ENCODE measurements at places on chromosomes 7 and 10. TPM values are rescaled to one million over a fixed set of nuclear protein-coding genes. Genes with fewer than 3 reads are reported as not detected.

The SCIN gene
- total RNA-seq, result not detected

The ELOVL3 gene
- total RNA-seq, result not detected

The SLIT1 gene
- total RNA-seq, result 0.04 TPM

The GPR85 gene
- total RNA-seq, result 0.80 TPM

The ANKRD26 gene
- 3.5 TPM for total RNA-seq

The UNCX gene
- not detected for total RNA-seq

The CPED1 gene
- 24.3 TPM for total RNA-seq

The CTNNA3 gene
- 3.3 TPM for total RNA-seq

The TWIST1 gene
- not detected for total RNA-seq

The LIPM gene
- total RNA-seq, result not detected

The PSMG3 gene
- 9.5 TPM for total RNA-seq

The AGK gene
- total RNA-seq, result 9.3 TPM

GRCh38 chr7:99191869-99192596 is 15.9 kb downstream of the KPNA7 start:
- H3K27me3 ChIP-seq, result no peaks in the 10 kb centered on the region
- peaks cover 11% of the 10 kb centered on the region for H3K4me1 ChIP-seq
- H3K36me3 ChIP-seq, result no peaks in the 10 kb centered on the region
- DNase-seq, result no peak

DNA sequence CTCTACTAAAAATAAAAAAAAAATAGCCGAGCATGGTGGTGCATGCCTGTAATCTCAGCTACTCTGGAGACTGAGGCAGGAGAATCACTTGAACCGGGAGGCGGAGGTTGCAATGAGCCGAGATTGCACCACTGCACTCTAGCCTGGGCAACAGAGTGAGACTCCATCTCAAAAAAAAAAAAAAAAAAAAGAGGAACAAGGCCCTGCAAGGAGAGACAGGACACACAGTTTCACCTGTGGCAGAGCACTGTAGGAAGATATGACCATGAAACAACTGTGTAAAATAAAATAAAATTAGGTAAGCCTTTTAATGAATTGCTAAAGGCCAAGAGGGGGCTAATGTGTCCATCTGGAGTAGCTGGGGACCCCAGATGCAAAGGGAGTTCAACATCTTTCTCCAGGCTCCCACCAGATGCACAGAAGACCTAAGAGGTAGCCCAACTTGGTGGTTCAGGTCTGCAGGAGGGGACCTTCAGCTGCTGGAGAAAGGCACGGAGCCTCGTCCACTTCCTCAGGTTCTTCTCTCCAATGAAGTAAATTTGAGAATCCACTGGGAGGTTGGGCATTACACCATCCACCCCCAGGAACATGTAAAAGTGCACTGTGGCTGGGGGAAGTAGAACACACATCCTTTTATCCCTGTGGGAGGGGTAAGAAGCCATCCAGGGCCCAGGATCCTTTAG is 12.7 kb downstream of the PPIF start:
- H3K36me3 ChIP-seq, result no peaks in the 10 kb centered on the region
- DNase-seq, result no peak
- H3K4me1 ChIP-seq, result no peaks in the 10 kb centered on the region
- H3K27ac ChIP-seq, result no peak overlapping the region
- no peak overlapping the region for H3K4me3 ChIP-seq

DNA sequence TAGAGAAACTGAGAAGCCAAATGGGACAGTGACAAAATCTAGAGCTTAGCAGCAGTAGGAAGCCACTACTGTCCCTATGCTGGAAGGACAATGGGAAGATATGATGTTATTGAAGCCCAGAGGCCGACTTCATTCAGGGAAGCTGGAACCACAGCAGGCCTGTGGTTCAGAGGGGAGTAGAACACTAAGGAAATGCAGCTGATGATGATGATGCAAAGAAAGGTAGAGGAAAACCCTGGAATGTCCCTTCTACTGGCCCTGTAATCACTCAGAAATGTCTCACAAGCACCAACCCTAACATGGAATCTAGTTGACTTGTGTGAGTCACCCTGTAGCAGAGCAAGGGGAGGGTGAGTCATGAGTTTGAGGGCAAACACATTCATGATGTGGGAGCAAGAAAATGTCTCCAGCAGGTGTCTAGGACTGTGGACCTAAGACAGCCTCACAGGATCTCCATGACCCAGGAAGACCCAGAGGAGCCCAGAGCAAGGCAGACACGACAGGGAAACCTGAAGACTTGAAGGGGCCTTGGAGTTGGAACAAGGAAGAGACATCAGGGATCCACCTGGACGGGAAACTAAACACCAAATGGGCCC is 37.0 kb upstream of the LRRC17 start:
- DNase-seq, result no peak
- no peak overlapping the region for H3K4me3 ChIP-seq
- H3K27me3 ChIP-seq, result no peaks in the 10 kb centered on the region
- H3K36me3 ChIP-seq, result no peaks in the 10 kb centered on the region
- no peak overlapping the region for H3K27ac ChIP-seq

DNA sequence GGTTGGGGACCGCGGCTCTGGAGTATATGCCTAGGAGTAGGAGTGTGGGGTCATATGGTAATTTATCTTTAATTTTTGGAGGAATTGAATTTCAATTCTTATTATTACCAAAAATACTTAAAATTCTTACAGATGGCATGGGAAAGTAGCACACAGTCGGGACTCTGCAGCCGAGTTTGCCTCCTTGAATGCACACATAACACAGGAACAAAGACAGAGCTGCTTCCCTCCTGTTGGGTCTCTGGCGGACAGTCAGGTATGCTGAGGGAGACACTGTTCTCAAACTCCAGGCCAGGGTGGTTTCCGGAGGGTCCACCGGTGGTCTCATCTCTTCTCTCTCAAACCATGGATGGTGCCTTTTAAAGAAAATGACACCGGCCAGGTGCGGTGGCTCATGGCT is 32.7 kb downstream of the GRIFIN start:
- no peaks in the 10 kb centered on the region for H3K4me1 ChIP-seq
- DNase-seq, result no peak
- no peaks in the 10 kb centered on the region for H3K36me3 ChIP-seq
- H3K27ac ChIP-seq, result no peak overlapping the region
- no peak overlapping the region for H3K4me3 ChIP-seq

GRCh38 chr7:140176811-140177702 is at the start of gene KDM7A:
KDM7A (minus strand) TSS chr7:140176983; CDS start chr7:140176937, 46 bp downstream.
- peak within 1 kb of the TSS; percentile 90 for H3K4me3 ChIP-seq
- H3K27ac ChIP-seq, result peak within 1 kb of the TSS; percentile 99
- H3K36me3 ChIP-seq, result no peaks in the 10 kb centered on the region
- DNase-seq, result peak; percentile 94

DNA sequence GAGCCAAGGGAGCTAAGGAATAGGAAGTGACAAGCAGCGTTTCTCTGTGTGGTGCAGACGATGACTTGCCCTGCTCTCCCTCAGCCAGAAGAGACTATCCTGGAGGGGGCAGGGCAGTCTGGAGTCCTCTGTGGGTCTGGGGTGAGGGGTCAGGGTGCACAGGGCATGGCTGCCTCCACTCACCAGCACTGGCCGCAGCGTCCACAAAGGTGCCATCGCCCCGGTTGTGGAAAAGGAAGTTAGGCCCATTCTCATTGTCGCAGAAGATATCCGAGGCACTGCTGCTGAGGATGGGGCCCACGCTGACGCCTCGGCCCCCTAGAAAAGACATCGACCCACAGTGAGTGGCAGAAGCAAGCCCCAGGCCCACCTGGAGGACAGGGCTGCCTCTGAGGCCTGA is 58.2 kb downstream of the GOLGA7B start:
- no peaks in the 10 kb centered on the region for H3K27me3 ChIP-seq
- no peak overlapping the region for H3K27ac ChIP-seq
- no peaks in the 10 kb centered on the region for H3K4me1 ChIP-seq
- no peak overlapping the region for H3K4me3 ChIP-seq
- DNase-seq, result no peak
- no peaks in the 10 kb centered on the region for H3K36me3 ChIP-seq

- no peak overlapping the region for H3K4me3 ChIP-seq
- H3K4me1 ChIP-seq, result peaks cover 14% of the 10 kb centered on the region
- no peak for DNase-seq
- no peaks in the 10 kb centered on the region for H3K27me3 ChIP-seq
- H3K36me3 ChIP-seq, result no peaks in the 10 kb centered on the region
These were observed 18.6 kb downstream of the OPALIN start for GRCh38 chr10:96339956-96340904.

- no peaks in the 10 kb centered on the region for H3K27me3 ChIP-seq
- H3K36me3 ChIP-seq, result peaks cover 24% of the 10 kb centered on the region
- peak overlapping the region; percentile 81 for H3K27ac ChIP-seq
- no peak overlapping the region for H3K4me3 ChIP-seq
- peak; percentile 39 for DNase-seq
These were observed 21.2 kb downstream of the CYP17A1 start for GRCh38 chr10:102815790-102816549.

- DNase-seq, result peak; percentile 71
- no peak overlapping the region for H3K27ac ChIP-seq
- no peaks in the 10 kb centered on the region for H3K4me1 ChIP-seq
These were observed 253.2 kb upstream of the INHBA start for GRCh38 chr7:41955893-41956675.

GRCh38 chr10:132509506-132510173 is 27.9 kb upstream of the INPP5A start:
- no peaks in the 10 kb centered on the region for H3K27me3 ChIP-seq
- H3K36me3 ChIP-seq, result no peaks in the 10 kb centered on the region
- H3K4me3 ChIP-seq, result no peak overlapping the region
- H3K27ac ChIP-seq, result no peak overlapping the region

- no peak overlapping the region for H3K4me3 ChIP-seq
- no peak for DNase-seq
- no peaks in the 10 kb centered on the region for H3K27me3 ChIP-seq
- no peaks in the 10 kb centered on the region for H3K4me1 ChIP-seq
- H3K27ac ChIP-seq, result no peak overlapping the region
These were observed 24.3 kb upstream of the DNA2 start for GRCh38 chr10:68496072-68496471.

- no peak overlapping the region for H3K4me3 ChIP-seq
- no peak overlapping the region for H3K27ac ChIP-seq
- DNase-seq, result no peak
- no peaks in the 10 kb centered on the region for H3K4me1 ChIP-seq
These were observed 73.0 kb downstream of the TFPI2 start for GRCh38 chr7:93817526-93817925.

DNA sequence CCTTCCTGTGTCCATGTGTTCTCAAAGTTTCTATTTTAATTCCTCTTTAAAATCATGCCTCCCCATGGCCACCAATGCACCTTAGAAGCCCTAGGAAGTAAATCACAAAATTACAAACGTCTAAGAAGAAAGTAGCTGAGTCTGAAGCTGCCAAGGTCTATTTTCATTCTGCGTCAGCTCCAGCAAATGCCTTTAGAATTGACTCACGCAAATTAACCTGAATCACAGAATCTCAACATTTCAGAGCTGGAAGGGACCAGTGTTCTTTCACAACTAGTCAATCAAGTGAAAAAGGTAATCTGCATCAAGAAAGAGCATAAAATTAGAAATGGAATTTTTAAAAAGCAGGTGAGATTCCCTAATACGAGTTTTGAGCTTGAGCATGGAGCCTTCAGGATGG is 1017.6 kb downstream of the SORCS3 start:
- no peaks in the 10 kb centered on the region for H3K27me3 ChIP-seq
- H3K4me3 ChIP-seq, result no peak overlapping the region
- no peak overlapping the region for H3K27ac ChIP-seq
- H3K36me3 ChIP-seq, result no peaks in the 10 kb centered on the region

DNA sequence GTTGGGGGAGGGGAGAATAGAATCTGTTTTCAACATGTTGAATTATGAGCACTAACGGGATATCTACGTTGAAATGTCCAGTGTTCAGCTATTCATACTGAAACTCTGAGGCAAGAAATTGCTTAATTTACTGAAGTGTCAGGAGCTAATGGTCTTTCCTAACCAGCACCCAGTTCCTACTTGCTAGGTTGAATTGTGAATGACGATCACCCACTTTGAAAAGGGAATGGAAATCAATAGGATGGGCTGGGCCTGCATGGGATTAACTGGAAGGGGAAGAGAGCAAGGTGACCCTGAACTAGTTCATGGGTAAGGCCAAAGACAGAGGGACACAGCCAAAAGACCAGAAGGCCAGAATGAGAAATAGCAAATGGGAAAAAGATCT is 51.3 kb downstream of the HIPK2 start:
- H3K4me3 ChIP-seq, result no peak overlapping the region
- no peaks in the 10 kb centered on the region for H3K27me3 ChIP-seq
- no peaks in the 10 kb centered on the region for H3K36me3 ChIP-seq
- DNase-seq, result no peak
- H3K27ac ChIP-seq, result peak overlapping the region; percentile 77
